ENCODE measurements at places on chromosomes 7 and 10.

GRCh38 chr7:137801003-137801402 lies 45.8 kb downstream of the DGKI start:
- no peak for DNase-seq

GRCh38 chr10:117334926-117335325 lies 40.3 kb downstream of the PDZD8 start:
- DNase-seq = no peak

- no peak for DNase-seq
These were observed 37.9 kb downstream of the WAPL start for GRCh38 chr10:86483664-86484063.

- DNase-seq = no peak
These were observed 3.9 kb downstream of the GRID2IP start for GRCh38 chr7:6547400-6547799.

Data from CD4-positive, alpha-beta T cell treated with Interleukin-4 for 4 hours (primary cell).